ENCODE measurements at places on chromosomes 3 and 15.

GRCh38 chr3:13218541-13218908 is 145.3 kb upstream of the IQSEC1 start:
- no peak for DNase-seq

DNA sequence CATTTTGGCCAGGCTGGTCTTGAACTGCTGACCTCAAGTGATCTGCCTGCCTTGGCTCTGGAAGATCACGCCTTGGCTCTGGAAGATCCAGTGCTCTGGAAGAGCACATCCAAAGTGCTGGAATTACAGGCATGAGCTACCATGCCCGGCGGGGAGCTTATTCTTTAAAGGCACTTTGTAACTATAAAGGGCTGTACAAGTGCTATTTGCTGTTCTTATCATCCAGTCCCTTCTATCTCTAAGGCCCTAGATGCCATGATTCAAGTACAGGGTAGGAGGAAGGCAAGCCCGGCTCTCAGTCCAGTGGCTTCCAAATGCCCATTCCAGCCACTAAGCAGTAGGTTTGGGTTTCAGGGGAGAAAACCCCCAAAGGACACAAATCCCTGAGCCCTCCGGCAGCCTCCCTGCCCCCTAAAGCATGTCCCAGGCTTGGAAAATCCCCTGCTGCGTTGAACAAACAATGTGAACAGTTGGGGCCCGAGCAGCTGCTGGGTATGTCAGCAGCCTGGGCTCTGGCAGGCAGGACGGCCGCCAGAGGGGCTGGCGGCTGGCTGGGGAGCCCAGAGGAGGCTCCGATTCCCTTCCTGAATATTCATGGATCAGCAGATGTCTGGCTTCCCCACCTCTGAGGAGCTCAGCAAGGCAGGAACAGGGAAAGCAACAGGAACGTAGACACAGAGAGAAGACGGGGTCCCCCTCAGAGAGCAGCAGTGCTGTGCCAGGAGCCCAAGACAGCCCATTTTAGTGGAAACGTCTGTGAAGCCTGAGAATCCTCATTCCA is 7.7 kb downstream of the IGDCC4 start:
- no peak for DNase-seq

DNA sequence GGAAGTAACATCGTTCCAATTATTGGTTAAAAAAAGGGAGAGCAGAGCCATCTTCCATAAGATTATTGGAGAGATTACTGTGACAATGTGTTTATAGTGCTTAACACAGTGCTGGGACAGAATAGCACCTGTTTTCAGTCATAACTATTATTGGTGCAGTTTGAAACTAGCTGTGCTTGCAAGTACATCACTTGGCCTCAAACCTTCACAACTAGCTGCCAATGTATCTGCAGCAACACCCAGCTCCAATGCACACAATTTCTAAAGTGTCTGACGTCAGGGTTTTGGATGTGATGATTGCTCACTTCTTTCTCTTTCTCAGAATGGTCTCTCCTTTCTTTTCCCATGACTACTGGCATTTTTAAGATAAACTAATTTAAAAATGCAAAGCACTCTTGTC is 246.2 kb downstream of the SV2B start:
- no peak for DNase-seq

DNA sequence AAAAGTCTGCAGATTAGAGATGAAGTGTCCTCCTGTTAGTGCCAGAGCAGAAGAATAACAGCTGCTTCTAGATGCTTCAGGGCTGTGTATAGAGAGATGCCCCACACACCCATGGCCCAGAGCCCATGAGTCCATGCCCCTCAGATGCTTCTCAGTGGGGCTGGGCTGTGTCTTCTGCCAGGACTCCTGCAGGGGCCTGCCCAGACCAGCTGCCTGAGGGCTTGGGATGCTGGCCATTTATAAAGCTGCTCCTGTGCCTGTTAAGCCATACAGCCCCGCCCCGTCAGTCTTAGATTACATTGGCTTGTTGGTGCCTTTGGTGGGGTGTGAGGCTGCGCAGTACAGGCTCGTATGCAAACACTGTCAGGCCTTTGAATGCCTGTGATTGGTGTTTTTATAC is 318.0 kb upstream of the CTDSPL start:
- DNase-seq, result no peak

DNA sequence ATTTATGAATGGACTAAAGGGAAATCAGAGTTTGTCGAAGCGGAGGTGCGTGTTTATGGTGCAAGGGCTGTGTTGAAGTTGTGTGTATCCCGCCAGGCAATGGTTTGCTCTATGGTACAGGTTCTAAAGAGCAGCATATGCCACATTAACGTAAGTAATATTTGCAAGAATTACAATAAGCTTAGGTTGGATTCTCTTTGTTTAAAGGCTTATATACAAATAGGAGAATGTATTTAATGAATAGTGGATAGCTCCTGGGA is 800 bp downstream of the EPHA3 start:
- no peak for DNase-seq

DNA sequence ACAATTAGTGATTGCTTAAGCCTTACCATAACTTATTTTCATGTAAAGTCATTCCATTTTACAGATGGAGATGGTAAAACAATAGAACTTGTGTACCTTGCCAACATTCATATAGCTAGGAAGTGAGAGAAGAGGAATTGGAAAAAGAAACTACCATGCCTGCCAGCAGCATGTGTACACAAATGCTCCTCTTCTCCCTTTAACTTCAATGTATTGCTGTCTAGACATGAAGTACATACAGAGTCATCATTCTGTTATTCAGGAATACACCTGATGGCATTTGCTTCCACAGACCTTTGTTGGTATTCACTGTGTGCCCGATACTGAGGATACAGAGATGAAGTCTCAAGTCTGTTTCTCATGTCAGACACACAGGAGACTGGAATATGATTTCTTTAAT is 7.1 kb upstream of the TMEM207 start:
- no peak for DNase-seq

DNA sequence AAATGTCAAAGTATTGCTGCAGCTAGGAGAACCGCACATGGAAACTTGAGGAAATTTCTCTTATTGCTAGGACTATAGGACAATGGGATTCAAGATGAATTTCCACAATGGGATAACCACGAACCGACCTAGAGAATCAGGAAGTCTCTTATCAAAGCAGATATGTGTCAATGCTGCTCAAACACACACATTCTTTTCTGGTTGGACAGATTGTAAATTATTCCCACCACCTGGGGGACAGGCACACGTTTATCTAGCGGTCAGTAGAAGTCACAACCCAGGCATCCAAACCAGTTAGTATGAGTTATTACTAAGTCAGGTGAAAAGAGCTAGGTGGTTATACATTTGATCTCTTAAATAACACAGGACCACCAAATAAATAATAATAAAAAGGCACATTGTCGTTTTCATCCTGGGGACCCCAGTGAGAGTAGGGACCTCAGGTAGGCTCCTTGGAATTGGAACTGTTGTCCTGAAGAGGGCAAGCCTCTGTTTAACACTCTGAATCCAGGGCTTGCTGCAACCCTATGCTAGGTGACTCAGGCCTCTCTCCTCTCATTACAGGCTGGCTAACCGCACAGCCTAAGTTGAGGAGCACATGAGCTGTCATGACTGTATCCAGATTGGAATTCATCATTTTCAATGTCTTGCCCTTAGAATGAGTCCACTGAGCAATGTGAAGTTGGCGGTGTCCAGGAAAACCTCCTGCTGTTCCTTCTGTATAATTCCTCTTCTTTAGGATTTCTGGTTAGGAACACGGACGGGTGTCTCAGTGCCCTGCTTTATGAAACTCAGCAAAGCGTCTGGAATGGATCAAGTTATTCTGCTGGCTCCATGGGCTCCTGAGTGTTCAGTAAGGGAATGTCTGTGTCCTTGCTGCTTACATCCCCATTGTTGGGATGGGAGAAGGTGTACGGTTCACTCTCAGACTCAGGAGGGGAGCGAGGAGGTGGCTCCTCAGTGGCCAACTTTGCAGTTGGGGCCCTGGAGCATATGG is 59.0 kb downstream of the CLEC3B start:
- DNase-seq, result no peak

DNA sequence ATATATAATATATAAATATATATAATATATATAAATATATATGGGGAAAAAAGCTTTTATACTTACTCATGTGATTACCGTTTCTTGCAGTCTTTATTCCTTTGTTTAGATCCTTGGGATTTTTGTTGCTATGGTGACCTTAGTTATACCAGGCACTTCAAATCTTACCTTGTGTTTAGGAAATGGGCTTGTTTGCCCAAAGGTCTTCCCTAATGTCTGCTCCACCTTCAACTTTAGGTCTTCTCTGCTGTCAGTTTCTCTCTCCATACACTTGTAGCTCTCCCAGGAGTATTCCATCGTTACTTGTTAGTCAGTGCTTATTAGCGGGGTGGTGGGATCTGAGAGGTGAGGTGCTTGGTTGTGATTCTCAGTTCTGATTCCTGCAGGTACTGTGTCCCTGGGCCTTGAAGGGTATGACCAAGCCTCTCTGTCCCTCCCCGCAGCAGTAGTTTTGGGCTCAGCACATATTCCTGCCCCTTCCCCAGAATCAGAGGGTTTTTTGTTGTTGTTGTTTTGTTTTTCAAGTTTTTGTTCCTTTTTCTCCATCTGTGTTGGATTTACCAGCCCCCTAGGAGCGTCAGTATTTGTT is 9.6 kb upstream of the LAMP3 start:
- DNase-seq, result no peak

DNA sequence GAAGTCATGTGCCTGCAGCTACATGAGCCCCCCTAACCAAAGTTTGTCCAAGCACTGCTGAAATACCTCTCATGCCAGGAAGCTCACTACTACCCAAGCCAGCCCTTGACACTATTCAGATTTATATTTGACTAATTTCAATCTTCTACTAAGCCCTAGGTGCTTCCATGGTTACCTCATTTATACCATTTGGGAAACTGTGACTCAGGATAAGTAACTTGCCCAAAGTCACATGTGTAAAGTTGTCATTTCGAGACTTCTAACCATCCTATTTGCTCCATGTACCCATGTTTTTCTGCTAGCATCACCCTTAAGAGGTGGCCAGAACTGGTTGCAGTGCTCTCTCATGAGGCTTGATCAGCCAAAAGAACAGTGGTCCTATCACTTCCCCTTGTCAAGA is 20.7 kb upstream of the TIMP4 start:
- DNase-seq, result no peak

- DNase-seq, result no peak
These were observed 9.6 kb upstream of the SLCO2A1 start for GRCh38 chr3:134039161-134039862.

- DNase-seq, result no peak
These were observed 167.2 kb downstream of the MAGI1 start for GRCh38 chr3:65871305-65872141.

DNA sequence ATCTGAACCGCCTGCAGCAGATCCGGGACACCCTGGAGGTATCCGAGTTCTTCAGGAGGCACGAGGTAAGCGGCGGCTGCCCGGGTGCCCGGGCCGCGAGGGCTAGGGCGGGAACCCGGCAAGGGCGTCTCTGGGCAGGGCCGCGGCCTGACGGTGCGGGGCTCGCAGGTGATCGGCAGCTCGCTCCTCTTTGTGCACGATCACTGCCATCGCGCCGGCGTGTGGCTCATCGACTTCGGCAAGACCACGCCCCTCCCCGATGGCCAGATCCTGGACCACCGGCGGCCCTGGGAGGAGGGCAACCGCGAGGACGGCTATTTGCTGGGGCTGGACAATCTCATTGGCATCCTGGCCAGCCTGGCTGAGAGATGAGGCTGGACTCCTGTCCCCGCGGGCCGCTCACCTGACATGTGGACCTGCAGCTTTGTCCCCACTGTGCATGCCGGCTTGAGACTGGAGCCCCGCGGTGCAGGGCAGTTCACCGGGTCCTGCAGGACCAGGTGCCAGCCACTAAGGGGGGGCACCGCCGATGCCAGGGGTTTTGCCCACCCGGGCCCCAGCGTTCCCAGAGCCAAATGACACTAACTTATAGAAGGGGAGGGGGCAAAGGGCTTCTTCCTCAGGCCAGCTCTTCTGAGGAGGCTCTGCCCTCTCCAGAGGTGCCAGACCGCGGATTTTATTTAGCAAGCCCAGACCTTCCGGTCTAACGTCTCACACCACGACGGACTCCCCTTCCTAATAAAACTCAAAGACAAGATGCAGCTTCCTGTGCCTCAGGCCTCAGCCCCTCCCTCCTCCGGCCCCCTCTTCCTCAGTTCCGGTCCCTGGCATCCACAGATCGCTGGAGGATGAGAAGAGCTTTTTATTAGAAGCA is 9.4 kb downstream of the ITPKA start:
- no peak for DNase-seq

- no peak for DNase-seq
These were observed 152.9 kb downstream of the MECOM start for GRCh38 chr3:169510693-169511010.

DNA sequence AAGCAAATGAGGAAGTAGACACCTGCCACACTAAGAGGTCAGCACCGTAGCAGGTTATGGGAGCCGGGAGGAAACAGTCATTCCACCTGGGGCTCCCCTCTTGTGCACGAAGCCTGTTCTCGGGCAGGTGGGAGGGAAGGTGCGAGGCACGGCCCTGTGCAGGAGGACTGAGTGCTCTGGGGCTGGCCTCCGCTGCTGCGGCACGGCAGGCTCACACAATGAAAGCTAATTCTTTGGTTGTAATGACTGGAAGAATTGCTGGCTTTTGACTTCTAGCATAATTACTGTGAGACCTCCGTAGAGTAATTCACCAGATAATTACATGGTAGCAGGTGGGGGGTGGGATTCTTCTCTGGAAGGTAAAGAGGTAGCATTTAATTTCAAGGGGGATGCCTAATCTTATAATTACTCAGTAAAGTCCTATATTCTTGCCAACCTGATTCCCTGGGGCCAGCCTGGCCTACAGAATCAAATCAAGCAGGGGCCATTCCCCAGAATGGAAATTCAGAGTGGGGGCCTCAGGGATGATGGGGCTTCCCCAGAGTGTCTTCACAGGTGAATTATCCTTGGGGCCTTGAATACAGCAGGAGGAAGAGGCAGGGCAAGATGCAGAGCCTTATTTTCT is 129.1 kb downstream of the TPRA1 start:
- DNase-seq, result no peak

- DNase-seq, result no peak
These were observed 12.4 kb upstream of the CCDC80 start for GRCh38 chr3:112653209-112653871.

- no peak for DNase-seq
These were observed 268.1 kb downstream of the PLOD2 start for GRCh38 chr3:145892869-145893268.

DNA sequence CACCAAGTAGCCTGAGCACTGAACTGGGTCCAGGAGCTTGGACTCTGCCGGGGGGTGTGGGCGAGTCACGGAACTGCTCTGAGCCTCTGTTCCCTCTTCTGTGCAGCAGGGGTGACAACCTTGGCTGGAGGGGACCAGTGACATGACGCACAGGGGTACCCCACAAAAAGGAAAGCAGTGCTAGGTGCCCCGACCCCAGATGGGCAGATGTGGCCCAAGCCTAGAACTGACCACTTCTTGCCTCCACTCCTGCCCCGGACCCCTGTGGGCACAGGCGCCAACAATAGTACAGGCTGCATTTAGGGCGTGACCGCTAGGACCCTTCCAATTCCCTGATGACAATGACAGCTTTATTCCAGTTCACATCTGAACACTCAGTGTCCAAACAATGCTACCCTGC is 255.9 kb upstream of the LYSMD4 start:
- DNase-seq, result no peak

GRCh38 chr3:44414517-44415090 is 62.9 kb downstream of the ZNF445 start:
- no peak for DNase-seq

- peak; percentile 36 for DNase-seq
These were observed 69.7 kb upstream of the LRRFIP2 start for GRCh38 chr3:37243820-37244748.

GRCh38 chr3:188962253-188963247 is 209.2 kb upstream of the TPRG1 start:
- DNase-seq, result no peak

GRCh38 chr3:169772305-169772896 is 795 bp upstream of the MYNN start:
- DNase-seq, result peak; percentile 69
